ENCODE measurements at places on chromosomes 2 and 18.
A peak's percentile ranks its signal among the peaks of the same experiment; 100 is the strongest.

DNA sequence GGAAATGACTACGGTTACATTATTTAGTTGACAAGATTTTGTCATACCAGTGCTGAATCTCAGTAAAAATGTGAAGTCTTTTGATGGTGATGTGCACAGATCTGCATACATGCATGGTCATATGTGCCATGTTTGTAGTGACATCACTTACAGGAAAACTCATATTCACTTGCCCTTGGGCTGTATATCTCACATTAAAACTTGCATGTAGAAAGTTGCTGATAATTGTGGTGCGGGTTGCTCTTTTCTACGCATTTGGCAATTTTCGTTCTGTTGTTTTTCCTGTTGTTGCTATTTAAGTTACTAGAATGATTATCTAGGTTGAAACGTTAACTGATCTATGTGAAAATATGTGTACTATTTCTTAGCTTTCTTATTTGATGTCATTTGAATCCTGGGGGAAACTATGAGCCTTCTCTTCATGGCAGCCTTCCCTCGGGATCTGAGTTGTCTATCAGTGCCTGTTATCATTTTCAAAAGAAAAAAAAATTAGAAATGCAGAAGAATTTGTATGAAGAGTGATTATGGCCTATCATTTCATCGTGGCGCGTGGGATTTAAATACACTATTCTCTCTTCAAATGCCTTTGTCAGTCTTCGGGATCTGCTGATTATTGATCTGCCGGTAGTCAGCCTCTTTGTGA is 296.6 kb downstream of the TMX3 start:
- no peak for DNase-seq

DNA sequence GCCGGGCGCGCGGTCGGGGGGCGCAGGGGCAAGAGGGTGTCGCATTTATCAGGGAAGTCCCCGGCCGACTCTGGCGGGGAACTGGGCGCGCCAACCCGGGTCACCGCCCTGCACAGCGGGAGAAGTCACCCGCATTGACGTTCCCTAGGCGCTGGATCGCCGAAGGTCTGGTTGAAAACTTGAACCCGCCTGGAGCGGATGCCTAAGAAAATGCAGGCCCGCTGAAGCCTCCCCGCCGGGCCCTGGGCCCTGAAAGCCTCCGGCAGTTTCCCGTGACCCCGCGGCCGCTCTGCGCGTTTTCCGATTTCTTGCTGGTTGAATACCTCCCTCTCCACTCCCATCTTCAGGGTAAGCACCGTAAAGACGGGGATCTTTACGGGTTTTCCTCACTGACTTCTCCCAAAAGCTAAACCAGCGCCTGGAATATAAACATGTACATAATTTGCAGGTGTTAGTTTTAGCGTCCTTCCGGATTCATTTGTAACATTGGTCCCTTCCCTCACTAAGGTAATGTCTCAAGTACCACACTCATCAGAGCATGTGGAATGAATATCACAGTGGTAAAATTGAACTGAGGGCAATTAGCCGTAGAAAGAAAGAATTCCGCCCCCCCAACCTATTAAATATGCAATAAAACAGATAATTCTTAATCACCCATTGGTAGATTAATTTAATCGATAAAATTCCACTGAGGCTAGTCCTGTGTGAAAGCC is 675 bp upstream of the SPIRE1 start:
- DNase-seq: peak; percentile 56

DNA sequence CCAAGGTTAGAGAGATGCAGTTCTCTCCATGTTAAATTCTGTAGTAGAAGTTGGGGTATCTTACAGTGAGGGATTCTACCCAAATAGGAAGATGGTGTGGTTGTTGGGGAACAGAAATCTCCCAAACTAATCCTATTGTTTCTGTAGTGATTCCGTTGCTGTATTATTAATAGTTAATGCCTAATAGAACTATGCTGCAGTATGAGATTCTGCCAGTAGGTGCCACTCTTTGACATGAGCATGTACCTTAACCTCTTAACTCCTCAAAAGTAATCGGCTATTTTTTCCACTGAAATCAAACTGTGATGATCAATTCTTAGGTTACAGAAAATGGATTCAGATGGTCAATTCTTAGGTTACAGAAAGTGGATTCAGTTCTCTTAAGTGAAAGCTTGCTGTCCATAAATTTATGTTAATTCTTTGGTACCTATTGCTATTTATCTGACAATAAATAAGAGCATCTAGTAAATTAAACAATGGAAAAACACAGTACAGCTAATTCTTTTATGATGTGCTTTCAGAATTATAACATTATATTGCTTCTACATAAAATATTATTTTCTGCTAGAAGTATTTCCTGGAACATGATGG is 97.9 kb upstream of the DLX2 start:
- no peak for DNase-seq

DNA sequence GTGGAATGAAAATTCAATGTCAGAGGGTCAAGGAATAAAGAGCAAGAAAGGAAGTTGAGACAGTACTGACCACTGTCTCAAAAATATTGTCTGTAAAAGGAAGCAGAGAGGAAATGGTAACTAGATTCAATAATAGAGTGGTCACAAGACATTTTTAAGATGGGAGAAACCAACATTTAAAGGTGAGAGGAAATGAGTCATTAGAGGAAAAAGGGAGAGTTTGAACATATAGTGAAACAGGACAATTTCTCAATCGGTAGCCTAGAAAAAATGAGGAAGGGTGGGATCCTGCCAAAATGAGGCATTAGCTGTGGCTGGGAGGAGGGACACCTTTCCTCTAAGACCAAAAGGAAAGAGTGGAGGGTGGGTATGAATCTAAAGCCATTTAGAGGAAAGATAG is 288.5 kb downstream of the SP3 start:
- DNase-seq: no peak

- DNase-seq: no peak
These were observed 43.5 kb upstream of the FAHD2A start for GRCh38 chr2:95359031-95359430.

GRCh38 chr2:37820471-37820986 is 104.6 kb upstream of the RMDN2 start:
- DNase-seq: no peak

- no peak for DNase-seq
These were observed 4.2 kb downstream of the GDF7 start for GRCh38 chr2:20671036-20671735.

DNA sequence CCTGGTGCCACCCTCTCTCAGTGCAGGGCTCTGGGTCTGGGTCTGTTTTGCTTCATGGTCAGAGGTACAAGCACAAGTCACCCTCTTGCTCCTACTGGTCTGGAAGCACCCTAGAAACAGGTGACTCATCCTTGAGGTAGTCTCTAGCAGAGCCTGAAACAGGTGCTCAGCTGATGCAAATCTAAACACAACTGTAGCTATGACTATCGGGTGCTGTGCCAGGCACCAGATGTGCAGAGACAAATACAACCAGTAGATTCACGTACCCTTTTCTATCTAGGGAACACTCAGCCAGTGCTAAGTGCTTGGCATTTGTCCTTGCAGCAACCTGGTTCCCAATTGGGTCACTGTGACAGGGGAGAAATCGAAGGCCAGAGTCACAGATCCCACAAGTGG is 140.9 kb upstream of the MYCN start:
- DNase-seq: no peak

DNA sequence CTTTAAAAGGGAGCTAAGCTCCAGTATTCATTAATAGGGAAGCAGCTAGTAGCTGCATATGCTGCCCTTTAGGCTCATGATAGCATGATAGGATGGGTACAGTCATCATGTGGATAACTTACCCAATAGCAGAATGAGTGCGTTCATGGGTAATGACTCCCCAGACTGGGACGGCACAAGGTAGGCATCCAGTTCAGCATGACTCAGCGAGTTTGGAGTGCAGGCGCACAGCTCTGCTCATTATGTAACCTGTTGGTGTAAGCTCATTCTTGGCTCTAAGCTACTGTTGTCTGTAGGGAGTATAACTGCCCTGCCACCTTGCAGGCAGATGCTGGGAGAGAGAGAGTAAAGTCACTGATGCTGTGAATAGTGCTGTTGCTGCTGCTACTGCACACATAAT is 209.2 kb upstream of the SYT4 start:
- no peak for DNase-seq

DNA sequence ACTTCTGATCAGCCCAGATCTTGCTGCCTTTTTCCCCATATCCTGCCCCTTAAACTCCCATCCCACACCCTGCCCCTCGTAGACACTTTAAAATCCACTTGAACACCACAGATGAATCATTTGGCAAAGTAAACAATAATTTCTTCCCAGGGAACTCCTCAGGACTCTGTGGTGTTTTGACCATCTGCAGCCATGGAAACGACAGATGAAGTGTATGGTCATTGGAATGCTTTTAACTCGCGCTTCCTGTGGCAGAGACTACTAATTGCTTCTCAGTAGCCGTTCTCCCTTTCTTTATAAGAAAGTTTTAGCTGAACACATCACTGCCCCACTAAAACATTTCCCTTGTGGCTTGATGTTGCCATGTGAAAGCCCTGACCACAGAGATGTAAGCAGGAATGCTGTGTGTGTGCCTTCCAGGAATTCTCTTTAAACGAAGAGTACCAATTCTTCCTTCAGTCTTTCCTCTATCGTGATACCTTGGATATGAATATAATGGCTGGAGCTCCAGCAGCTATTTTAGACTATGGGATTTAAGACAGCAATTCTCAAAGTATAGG is 92.7 kb upstream of the PARD3B start:
- DNase-seq: peak; percentile 53

DNA sequence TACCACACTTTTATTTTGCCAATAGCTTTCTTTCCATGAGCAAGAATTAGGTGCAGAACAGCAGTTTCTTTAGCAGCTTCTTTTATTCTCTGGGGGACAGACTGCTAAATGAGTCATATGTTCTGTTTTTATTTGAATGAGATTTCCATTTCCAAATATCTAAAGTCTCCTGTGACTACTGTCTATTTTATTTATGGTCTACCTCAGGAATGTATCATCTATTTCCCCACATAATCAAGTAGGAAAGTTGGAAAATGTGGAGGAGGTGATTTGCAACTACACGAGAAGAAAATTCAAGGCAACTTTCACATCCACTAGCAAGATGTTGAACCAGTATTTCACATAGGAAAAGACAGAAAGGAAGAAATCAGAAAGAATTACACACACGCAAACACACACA is 139.9 kb upstream of the MEX3C start:
- no peak for DNase-seq

DNA sequence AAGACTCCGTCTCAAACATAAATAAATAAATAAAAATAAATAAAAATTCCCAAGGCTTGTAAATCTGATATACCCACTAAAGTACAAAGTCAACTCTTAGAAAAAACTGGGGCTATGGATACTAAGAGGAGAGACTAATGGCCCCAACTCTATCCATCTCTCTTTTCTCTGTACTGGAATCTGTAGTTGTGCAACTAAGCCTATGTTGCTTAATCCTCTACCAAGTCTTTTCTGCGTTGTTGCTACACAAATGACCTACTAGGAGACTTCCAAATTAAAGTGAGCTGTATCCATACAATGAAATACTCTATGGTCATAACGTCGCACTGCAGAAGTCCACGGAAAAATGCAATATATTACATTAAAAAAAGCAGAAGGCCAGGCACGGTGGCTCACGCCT is 8.1 kb downstream of the MRPS5 start:
- DNase-seq: no peak

DNA sequence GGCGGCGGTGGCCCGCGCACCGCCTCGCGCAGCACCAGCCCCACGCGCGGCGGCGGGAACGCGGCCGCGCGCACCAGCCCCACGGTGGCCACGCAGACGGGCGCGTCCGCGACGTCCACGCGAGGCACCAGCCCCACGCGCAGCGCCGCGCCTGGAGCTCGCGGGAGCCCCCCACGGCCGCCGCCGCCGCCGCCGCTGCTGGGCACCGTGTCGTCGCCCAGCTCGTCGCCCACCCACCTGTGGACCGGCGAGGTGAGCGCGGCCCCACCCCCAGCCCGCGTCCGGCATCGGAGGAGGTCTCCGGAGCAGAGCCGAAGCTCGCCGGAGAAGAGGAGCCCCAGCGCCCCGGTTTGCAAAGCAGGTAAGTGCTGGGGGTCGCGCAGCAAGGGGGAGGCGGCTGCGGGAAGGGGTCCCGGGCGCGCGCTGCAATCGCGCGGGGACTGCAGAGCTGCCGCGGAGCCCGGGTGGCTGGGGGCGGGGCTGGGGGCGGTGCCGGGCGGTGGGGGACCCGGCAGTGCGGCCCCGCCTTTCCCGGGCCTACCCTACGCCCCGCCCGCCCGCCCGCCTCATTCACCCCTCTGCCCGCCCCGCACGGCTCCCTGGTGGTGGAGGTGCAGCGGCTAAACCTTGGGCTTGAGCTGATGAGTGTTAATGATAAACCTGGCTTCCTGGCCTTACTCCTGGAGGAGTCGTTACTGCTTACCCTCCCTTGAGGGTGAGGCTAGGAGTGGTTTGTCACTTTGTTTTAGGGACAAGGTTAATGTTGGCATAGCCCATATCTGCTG is 851 bp downstream of the FAM117B start:
- DNase-seq: peak; percentile 90

All from left colon (tissue), 2 donors.